ENCODE measurements at places on chromosomes 1 and 21.

GRCh38 chr1:157952601-157953000 is 40.8 kb upstream of the KIRREL1 start:
- DNase-seq = no peak

DNA sequence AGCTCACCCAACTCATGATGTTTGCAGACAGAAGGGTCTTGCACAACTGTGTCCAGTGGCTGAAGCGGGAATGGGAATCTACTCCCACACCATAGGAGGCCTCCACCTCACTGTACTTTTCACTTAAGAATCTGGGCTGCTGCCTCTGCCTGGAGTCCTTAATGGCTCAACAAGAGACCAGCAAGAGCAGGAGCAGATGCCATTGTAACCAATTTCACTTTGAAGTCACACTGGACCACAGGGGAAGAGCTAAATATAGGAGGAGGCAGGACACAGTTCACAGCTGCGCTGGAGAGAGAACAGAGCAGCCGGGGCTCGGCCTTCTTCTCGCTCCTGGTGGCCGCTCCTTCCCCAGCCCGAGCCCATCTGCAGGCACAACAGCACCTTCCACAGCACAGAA is 120.4 kb downstream of the SIPA1L2 start:
- no peak for DNase-seq

DNA sequence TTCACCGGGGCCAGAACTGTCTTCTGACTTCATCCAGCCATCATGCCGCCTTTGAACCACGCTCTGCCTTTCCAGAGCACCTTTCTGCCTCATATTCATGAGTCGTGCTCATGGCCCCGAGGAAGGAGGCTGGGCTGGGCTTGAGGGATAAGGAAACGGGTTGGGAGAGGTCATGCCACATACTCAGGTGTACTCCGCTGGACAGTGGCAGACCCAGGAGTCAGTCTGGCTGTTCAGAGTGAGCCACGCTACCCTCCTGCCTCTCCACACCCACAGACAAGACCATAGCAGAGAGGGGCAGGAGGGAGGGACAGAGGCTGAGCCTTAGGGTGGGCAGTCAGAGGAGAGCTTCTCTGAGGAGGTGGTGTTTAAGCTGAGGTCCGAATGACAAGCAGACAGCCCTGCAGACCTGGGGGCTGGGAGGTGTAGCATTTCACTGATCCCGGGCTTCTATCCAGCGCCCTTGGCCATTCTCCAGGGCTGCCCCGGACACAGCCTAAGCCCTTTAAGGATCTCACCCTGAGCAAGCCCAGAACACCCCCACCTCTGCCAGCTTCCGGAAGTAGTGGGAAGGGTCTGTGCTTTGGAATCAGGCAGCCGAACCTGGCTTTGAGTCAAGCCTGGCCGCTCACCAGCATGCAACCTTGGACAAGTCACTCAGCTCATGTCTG is 102.3 kb downstream of the LACTBL1 start:
- no peak for DNase-seq

- DNase-seq = no peak
These were observed 31.8 kb downstream of the SDCCAG8 start for GRCh38 chr1:243287652-243288051.

DNA sequence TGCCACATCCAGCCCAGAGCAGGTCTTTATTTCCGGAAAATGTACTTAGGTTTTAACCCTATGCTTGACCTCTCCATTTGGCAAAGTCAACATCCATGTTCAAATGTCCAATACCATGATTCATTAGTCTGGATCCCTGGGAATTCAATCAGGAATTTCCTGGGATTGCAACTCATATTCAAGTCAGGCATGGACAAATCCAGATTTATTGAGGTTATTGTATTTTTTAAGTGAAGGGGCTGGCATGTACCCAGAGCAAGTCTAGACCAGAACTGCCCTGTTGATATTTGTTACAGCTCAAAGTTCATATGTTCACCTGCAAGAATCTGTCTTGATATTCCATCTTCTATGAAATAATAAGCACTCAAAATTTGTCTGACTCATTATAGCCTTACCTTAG is 521.1 kb downstream of the ADGRL2 start:
- DNase-seq = no peak

DNA sequence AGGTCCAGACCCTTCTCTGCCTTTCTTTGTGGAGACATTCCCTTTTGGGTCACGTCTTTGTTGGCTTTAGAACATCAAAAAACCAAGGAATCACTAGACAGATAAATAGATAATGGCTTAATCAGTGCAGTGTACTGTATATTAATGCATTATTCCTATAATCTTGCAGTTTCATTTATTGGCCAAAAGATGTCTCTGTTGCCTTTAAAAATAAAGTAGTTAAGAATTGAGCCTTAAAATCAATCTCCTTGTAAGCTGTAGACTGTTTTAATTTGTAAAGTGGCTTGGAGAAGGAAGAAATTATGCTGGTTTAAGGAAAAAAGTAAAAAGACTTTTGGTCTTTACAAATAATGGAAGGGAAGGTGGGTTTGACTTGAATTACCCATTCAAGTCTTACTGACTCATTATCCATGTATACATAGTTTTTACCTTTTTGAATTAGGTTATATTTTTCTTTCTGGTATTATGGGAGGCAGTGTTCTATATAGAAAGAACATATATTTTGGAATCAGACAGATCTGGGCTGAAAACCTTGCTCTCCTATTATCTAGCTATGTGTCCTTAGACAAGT is 84.6 kb downstream of the VPS13D start:
- no peak for DNase-seq

GRCh38 chr1:247919952-247920351 is at the start of gene OR2T8:
Gene OR2T8 (plus strand): TSS chr1:247920252. CDS start chr1:247921018, 766 bp downstream.
- no peak for DNase-seq

DNA sequence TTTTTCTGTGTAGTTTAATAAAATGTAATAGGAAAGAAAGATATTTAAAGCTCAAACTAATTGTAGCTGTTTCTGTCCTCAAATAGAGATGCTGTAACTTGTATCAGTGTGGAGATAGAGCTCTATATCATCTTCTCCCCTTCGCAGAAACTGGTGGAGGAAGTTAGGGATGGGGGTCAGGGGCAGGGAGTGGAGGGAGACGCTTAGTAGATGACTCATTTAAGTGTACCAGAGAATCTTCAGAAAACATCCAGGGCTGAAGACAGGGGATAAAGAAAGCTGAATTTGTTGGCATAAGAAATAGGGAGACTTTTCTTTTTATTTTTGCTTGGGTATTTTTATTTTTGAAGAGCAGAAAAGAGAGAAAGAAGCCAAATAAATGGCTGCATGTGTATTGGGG is 282.6 kb upstream of the DPYD start:
- no peak for DNase-seq

GRCh38 chr1:212607913-212608391 is 609 bp upstream of the ATF3 start:
- DNase-seq = no peak

GRCh38 chr1:21624571-21625389 is 44.4 kb downstream of the RAP1GAP start:
- no peak for DNase-seq

DNA sequence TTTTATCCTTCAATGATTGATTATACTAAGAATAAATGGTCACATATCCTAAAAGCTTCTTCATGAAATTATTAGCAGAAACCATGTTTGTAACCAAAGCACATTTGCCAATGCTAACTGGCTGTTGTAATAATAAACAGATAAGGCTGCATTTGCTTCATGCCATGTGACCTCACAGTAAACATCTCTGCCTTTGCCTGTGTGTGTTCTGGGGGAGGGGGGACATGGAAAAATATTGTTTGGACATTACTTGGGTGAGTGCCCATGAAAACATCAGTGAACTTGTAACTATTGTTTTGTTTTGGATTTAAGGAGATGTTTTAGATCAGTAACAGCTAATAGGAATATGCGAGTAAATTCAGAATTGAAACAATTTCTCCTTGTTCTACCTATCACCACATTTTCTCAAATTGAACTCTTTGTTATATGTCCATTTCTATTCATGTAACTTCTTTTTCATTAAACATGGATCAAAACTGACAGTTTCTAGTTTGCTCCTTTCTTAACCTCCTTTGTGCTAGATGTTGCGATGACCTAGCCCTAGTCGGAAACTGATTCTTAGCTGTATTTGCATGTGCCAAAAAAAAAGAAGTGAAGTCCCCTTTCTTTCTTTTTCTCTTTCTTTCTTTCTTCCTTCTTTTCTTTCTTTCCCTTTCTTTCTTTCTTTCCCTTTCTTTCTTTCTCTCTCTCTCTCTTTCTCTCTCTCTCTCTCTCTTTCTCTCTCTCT is 45.1 kb downstream of the MAP3K7CL start:
- no peak for DNase-seq

DNA sequence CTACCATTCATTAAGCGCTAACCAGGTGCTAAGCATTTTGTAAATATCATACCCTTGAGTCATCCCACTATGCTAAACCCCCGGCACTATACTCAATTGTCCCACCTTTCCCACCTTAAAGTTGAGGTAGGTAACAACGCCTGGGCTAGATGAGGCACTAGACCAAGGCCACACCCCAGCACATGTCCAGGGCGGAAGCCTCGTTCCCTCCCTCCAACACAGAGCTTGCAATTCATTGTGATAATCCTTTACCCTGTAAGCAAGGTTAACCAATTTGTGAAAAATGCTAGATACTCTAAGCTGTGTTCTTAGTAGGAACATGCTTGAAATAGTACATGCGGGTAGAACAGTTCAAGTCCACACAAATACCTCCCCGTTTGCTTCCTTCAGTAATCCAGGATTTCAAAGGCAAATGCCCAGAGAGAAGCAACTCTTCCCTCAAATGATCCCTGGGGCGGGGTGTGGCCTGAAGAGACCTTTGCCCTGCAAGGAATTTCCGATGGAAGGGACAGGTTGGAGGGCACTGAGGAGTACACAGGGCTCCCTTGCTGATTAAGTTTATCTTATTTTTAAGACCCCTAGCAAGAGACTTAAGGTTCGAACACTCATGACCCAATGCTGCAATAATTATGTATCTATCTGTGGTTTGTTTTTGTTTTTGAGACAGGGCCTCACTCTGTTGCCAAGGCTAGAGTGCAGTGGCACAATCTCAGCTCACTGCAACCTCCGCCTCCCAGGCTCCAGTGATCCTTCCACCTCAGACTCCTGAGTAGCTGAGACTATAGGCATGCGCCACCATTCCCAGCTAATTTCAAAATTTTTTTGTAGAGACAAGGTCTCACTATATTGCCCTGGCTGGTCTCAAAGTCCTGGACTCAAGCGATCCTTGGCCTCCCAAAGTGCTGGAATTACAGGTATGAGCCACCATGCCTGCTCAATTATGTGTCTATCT is 2.6 kb downstream of the RSPH1 start:
- no peak for DNase-seq

DNA sequence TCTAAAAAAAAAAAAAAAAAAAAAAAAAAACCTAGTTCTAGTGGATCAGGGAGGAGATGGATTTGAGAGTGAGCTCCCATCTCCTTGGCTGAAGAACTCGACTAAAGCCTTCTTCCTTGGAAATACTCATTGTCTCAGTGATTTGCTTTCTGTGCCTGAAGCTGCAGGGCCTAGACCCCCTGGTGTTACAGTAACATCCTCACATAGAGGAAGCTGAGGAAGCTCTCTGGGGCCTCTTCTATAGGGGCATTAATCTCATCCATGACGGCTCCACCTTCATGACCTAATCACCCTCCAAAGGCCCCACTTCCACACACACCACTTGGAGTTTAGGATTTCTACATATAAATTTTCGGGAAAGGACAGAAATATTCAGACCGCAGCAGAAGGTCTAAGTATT is 95.9 kb upstream of the ETS2 start:
- no peak for DNase-seq

GRCh38 chr1:77824079-77824478 is 44.6 kb downstream of the MIGA1 start:
- DNase-seq = no peak

- DNase-seq = no peak
These were observed 322.9 kb downstream of the BARHL2 start for GRCh38 chr1:90394247-90394646.

GRCh38 chr21:39611551-39612190 is 1.1 kb upstream of the B3GALT5 start:
- peak; percentile 53 for DNase-seq

- DNase-seq = no peak
These were observed 7.9 kb downstream of the CRABP2 start for GRCh38 chr1:156697481-156697880.

DNA sequence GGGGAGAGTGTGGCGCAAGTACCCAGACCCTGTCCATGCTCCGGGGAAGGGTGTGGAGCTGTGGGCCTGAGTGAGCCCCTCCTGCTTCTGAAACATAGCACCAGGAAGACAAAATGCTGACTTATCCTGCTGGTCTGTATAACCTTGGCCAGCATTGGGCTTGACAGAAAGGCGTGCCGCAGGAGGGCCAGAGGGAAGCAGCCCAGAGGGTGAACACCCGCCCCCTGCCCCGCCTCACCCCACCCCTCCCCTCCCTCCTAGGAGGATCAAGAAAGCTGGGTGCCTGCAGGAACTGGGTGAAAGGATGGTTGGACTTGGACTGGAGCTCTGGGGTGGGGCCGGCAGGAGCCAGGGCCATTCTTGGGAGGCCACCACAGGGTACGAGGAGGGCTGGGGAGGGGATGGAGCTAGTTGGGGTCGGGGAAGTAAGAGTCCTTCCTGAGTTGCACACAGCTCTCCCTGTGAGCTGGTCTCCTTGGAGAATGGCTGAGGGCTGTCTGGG is 27.1 kb downstream of the PTPRF start:
- no peak for DNase-seq

DNA sequence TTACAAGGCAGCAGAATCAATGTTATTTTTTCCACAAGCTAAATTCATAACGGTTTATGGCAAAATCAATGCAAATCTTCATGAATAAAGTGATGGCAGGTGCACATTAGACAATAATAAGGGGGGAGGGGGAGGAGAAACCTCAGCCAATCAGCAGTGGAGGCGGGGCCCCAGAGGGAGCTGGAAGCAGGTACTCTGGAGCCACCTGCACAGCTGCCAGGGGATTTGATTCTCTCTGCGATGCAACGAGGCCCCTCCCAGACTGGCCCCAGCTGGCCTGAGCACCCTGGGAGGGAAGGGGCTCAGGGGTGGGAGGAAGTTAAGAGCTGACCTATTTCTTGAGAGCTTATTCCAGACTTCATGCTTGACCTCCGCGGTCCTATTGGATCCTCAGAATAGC is 127.8 kb upstream of the IGSF21 start:
- no peak for DNase-seq

GRCh38 chr1:6148497-6149241 is 31.5 kb downstream of the CHD5 start:
- DNase-seq = no peak

GRCh38 chr1:44072204-44072603 is 40.9 kb upstream of the SLC6A9 start:
- DNase-seq = no peak

Data from esophagus muscularis mucosa (tissue), 4 donors.